Suppressor macrophage (primary cell): ENCODE measurements at places on chromosomes 12 and 14.

GRCh38 chr12:107903341-107904061 lies 129.0 kb downstream of the ASCL4 start:
- peak; percentile 78 for DNase-seq

GRCh38 chr12:101939856-101940265 lies 62.5 kb downstream of the DRAM1 start:
- peak; percentile 80 for DNase-seq

DNA sequence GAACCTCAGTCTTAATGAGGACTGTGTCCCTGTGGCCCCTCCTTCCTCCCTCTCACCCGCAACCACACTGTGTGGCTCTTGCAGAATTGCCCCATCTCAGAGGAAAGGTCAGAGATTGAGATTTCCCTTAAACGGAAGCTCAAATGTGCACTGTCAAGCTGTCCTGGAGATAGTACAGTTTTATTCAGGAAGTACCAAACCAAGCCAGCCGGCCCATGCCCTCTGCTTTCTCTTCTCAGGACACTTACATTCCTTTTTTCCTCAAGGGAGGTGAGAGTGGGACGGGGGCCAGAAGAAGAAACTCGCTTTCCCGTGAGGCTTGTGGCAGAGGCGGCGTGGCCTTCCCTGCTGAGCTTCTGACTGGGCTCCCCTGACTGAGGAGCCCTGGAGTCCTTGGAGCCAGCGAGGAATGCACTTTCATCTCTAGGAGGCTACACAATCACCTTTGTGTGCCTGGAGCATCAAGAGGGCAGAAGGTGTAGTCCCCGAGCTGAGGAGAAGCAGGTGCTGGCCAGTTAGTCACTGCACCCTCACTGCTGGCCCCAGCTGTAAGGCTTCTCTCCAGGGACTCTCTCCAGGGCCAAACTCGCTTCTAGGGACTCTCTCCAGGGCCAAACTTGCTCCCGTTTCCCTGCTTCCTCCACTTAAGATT lies 24.1 kb upstream of the ATP2A2 start:
- DNase-seq: peak; percentile 95

DNA sequence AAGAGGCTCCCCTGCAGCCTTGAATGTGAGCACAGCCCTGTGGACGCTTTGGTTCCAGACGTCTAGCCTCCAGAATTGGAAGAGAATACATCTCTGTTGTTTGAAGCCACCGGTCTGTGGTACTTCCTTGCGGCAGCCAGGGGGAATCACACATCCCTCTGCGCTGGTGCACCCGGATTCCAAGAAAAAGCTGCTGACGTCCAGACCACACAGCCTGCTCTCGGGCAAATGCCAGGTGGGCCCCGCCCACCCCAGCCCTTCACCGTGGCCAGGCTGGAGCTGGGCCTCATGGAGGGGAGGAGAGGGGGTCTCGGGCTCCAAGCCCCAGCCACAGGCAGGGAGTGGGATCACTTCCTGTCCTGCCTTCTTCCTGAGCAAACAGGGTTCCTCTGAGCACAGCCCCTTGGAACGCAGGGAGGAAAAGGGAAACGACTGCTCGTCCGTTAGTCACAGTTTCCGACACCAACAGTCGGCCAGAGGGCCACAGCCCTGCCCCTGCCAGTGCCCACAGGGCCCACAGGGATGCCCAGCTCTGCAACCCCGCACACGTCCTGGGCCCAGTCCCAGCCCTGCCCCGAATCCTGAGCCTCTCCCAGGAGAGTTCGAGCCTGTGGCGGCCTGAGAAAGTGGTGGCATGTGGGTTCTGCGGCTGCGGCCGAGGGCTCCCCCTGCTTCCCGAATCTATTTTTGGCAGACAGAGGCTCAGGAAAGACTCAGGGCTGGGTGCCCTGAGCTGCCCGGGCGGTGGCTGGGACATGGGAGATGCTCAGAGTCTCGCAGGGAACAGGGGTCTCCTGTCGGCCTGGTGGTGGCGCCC lies 85.3 kb downstream of the RFLNA start:
- peak; percentile 91 for DNase-seq

- DNase-seq: no peak
Observed at GRCh38 chr12:44584625-44585024, 291.5 kb downstream of the NELL2 start.

DNA sequence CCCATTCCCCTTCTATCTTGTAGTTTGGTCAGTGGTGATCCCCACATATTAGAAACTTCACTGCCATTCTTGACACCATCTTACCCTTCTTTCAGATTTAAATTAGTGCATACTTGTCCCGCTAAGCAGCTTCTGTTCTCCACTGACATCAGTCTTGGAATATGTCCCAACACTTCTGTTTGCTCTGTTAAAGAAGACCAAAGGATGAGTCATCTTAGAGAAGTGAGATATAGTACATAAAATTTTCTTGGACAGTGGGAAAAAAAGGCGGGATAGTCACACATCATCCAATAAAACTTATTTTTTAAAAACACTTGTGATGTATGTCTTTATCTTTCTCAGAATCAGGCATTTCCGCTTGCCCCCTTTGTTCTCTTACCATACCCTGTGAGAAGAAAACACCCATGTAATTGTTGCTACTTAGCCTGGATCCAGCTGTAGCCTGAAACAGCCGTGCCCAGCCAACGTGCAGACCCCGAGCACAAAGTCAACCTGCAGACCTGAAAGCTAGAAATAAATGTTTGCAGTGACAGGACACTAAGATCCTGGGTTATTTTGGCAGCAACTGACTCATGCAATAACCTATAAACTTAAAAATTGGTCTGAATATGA lies 100.1 kb upstream of the PDE3A start:
- DNase-seq: no peak

GRCh38 chr14:51039252-51039651 lies 55.7 kb downstream of the TRIM9 start:
- peak; percentile 39 for DNase-seq

DNA sequence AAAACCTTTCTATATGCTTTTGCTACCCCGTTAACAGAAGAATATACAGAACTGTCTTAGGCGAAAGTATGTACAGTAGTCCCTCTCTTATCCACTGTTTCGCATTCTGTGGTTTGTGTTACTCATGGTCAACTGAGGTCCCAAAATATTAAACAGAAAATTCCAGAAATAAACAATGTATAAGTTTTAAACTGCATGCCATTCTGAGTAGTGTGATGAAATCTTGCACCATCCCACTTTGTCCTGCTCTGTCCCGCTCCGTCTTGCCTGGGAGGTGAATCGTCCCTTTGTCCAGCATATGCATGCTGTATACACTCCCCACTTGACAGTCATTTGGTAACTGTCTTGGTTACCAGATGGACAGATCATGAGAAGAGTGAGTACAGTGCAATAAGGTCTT lies 70.1 kb upstream of the STRN3 start:
- no peak for DNase-seq

- DNase-seq: no peak
Observed at GRCh38 chr12:75656648-75657047, 145.2 kb upstream of the KRR1 start.

DNA sequence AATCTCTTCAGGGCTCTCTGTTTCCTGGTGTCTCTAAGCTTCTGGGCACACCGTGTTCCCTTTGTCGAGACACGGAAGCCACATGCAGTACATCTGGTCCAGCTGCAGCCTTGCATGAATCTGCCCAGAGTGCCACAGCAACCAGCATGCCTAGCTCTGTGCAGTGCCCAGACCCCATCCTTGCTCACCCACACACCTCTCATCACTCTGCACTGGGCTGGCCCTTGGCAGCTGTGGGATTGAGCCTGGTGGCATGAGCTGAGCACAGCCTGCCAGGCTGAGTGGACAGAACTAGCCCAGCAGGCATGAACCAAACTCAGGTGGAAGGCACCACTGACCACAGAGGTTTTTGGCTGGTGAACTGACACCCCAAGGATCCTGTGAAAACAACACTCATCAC lies 279.9 kb downstream of the ATXN7L3B start:
- no peak for DNase-seq

DNA sequence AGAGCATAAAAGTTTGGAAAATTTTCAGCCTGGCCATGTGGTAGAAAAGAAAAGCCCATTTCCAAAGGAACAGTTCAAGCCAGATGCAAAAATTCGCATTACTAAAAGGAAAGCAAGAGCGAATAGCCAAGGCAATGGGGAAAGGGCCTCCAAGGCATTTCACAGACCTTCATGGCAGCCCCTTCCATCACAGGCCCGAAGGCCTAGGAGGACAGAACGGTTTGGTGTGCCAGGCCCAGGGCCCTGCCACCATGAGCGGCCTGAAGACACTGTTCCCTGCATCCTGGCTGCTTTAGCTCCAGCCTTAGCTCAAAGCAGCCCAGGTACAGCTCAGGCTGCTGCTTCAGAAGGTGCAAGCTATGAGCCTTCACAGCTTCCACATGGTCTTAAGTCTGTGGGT lies 243.5 kb downstream of the PCNX1 start:
- no peak for DNase-seq

- no peak for DNase-seq
Observed at GRCh38 chr12:46362895-46363581, 9.5 kb downstream of the SLC38A2 start.

- peak; percentile 74 for DNase-seq
Observed at GRCh38 chr14:89366864-89367778, 49.9 kb downstream of the FOXN3 start.

DNA sequence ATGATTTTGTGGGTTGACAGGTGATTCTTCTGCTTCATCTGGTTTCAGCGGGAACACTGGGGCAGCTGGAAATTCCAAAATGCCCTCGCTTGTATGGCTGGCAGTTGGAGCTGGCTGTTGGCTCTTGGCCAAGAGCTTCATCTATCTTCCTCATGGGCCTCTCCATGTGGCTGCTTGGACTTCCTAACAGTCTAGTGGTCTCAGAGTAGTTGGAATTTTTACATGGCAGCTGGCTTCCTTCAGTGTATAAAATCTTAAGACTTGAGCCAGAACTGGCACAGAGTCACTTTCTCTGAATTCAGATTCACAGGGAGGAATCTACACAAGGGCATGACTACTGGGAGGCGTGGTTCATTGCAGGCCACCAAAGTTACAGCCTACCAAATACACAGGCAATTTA lies 204.9 kb upstream of the RMST start:
- DNase-seq: no peak

GRCh38 chr14:105709281-105710118 lies 183.1 kb downstream of the TMEM121 start:
- no peak for DNase-seq

- no peak for DNase-seq
Observed at GRCh38 chr12:61367281-61367785, 892.9 kb upstream of the USP15 start.

- DNase-seq: peak; percentile 42
Observed at GRCh38 chr14:93970965-93971634, 5.3 kb downstream of the ASB2 start.

DNA sequence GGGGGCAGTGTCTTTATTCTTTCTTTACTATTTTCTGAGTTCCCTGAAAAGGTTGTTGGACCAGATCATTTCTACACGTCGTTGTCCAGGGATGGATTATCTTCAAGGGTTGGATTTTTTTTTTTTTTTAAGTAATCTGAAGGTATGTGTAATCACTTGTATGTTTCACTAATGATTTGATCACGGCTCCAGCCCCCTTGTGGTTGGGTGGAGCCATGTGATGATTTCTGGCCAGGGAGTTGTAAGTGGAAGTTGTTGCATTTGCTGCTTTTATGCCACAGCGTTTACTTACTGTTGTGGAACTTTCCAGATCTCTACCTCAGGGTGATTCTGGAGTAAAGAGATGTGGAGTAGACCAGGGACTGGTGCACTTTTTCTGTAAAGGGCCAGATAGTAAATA lies 390.3 kb downstream of the AACS start:
- no peak for DNase-seq

DNA sequence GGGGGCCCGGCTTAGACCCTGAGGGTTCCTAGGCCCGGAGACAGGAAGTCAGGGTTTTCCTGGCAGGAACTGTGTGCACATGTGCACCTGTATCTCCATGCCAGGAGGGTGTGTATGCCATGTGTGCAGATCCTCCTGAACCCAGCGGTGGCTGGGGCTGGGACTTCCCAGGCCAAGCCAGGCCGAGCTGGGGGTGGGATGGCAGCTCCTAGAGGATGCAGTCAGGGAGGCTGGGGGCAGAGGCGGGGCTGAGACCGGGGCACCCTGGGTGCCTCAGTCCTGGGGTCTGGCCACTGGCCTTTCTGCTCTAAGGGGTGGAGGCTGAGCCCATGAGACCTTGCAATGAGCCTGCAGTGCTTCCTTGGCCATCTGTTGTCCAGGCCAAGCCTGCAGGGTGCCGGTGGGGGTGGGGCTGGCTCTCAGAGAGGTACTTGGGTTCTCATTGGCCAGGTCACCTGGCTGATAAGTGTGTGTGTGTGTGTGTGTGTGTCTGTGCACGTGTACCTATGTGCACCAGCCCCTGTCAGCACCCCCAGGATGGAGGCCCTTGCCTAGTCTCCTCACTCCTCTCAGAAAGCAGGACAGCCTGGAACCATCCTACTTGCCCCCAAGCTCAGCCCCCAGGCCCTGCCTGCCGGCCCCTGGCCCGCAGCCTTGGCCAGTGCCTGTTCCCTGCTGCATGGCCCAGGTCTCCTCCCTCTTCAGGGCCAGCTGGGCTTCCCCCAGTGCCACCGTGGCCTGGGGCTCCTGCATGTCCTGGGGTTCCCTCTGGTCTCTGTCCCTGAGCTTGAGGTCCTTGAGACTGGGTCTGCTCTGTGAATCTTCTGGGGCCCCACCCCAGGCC lies 10.6 kb upstream of the TNFAIP2 start:
- DNase-seq: no peak

DNA sequence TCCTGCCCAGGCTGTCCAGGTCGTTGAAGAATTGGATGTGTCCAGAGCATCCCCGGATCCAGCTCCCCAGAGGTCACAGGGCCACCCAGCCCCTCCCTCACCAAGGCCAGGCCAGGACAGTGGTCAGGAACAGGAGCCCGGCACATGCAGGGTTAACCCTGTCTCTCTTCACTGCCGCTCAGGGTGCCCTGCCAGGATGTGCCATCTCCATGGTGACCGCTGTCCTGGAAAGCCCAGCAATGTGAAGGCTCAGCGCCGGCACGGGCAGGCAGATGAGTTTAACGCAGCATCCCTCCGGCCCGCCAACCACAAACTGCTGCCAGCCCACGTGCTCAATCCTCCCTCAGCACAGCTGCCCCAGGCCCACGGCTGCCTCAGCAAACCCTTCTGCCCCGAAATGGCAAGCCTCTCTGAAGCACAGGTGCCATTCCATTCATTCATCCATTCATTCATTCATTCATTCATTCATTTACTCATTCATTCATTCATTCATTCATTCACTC lies 4.4 kb downstream of the TMEM179 start:
- no peak for DNase-seq

DNA sequence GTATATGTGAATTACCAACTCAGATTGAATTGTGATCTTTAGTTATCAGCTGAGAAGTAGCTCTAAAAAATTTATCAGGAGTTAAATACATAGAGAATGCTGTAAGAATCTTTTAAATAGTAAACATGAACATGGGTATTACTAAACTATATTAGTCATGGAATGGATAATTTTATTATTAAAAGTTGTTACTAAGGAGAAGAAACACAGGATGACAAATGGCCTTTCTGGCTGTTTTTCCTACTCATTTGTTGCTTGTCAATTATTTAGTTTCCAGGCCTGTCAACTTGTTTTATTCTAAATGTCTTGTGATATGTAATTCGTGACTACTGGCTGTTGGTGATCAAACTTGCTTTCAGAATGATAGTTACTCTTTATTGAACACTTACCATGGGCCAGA lies 58.7 kb downstream of the KTN1 start:
- DNase-seq: no peak
